ENCODE measurements at places on chromosomes 1 and 21.

GRCh38 chr21:15804247-15805005, 74.6 kb downstream of the USP25 start:
- DNase-seq: no peak

GRCh38 chr1:241825581-241825980, 22.4 kb upstream of the EXO1 start:
- no peak for DNase-seq

DNA sequence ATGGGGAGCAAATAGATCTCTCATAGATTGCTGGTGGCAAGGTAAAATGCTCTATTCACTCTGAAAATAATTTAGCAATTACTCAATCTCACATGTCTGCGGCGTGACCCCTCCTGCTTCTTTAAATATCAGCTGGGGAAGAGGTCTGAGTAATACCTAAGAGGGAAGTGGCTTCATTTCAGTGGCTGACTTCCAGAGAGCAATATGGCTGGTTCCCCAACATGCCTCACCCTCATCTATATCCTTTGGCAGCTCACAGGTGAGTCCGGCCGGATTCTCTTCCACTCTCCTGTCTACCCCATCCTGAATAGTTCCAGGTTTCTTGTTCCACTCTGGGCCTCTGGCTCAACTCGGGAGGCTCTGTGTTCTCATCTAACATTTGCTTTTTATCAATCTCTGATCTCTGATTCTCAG, at the start of gene SLAMF7:
TSS of gene SLAMF7 (plus strand) at position 150 of the 414 bp plus-strand sequence. CDS start at position 205, 55 bp downstream.
- DNase-seq: peak; percentile 83

DNA sequence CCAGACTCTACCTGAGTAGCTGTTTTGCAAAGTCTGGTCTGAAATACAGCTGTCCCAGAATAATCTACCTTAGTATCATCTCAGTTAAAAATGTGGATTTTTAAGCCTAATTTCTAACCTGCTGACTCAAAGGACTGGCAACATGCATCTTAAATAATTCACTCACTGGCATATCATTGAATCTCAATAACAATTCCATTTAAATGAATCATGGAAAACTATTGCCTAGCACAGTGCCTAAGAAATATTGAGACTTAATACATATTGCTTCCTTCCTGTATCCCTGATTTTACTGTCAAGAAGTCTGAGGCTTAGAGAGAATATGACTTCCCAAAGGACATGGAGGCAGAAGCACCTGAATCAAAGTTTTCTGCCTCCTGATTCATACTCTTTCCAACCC, 3.1 kb downstream of the CCDC190 start:
- DNase-seq: no peak

DNA sequence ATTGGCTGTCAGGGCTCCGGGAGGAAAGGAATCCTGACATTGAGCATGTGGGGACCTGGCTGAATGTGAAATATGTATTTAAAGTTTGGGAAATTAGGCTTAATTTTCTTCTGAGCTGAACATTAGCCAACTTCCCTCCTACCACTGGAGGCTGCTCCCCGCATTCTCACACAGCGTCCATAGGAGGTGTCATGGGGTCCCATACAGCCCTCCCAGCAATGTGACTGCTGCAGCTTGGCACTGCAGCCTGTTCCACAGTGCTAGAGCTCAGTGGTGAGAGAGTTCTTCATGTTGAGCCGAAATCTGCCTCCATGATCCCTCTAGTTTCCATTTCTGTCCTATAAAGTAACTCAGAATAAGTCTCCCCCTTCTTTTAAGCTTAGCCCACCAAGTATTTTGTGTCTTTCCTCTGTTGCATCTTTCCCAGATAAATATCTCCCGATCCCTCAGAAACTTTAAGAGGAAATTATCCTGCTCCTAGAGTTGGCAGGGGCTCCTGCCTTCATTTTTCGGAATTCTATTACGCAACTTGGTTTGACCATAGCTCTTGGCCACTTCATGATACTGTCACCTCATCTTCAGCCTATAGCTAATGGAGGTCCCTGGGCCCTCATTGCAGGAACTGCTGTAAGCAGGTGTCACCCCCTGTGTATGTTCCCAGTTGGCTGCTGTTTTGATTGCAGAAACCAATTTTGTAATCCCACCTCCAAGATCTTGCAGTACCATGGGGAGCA, 2.0 kb downstream of the FCRL6 start:
- no peak for DNase-seq

DNA sequence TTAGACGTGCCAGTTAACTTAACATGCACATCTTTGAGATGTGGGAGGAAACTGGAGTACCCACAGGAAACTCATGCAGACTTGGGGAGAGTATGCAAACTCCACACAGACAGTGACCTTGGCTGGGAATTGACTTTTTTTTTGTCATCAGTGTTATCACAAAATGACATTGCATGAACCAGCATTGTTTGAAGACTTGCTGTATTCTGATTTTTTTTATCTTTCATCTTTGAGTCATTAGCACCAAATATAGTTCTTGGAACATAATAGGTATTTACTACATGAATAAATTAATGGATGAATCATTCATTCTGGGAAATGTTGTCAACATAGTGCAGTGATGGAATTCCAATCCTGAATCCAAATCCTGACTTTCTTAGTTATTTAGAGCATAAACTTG, 77.0 kb downstream of the ATF6 start:
- DNase-seq: no peak

DNA sequence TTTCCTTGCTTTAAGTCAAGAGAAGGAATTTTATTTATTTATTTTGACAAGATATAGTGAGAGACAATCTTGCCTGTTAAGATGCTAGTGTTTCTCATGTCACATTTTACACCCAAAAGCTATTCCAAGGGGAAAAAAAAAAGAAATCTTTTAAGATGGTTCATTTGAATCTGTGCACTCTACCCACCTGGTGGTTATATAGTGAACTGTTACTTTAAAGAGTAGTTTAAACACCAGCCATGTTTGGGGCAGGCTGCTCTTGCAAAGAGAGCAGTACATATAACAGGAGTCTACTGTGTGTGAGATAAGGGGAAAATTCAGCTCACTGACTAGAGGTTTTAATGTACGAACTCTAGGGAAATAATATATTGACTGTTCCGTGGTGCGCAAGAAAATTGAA, 3.3 kb upstream of the ELAVL4 start:
- DNase-seq: no peak

DNA sequence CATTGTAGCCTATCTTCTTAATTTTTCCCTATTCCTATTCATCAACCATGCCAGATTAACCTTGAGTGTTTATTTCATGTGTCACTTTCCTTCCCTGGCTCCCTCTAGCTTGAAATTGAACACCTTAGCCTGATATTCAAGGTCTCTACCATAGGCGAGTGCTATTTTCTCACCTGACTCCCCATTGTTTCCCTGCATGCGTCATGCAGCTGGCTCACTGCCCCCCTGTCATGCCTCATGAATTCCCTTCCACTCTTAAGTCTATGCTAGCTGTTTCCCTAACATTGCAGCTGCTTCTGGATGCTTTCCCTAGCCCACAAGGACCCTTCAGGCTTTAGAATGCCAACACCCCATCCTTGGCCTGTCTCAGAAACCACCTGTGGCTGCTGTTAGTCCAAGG, 56.7 kb upstream of the CD1D start:
- no peak for DNase-seq

GRCh38 chr21:44677881-44678280, 4.1 kb downstream of the KRTAP12-1 start:
- no peak for DNase-seq

DNA sequence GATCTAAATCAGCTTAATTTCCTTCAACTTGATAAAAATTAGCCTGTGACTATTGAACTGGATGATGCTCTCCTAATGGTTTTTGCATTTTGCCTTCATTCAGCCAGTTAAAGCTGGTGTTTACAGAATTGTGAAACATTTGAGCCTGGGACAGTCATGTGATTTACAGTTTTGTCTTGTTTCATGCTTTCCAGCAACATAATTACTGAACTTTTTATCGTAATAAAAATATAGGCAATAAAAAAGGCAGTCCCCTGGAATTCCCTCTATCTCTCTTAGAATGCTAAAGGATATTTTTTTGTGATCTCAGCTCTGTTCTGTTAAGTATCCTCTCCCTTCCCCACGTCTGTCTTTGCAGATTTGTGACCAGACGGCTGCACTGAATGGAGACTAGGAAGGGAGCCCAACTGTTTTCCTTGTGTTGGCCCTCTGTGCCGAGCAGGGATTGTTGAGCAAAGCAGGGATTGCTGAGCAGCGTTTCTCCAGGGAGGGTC, 70.3 kb upstream of the RGL1 start:
- DNase-seq: no peak

DNA sequence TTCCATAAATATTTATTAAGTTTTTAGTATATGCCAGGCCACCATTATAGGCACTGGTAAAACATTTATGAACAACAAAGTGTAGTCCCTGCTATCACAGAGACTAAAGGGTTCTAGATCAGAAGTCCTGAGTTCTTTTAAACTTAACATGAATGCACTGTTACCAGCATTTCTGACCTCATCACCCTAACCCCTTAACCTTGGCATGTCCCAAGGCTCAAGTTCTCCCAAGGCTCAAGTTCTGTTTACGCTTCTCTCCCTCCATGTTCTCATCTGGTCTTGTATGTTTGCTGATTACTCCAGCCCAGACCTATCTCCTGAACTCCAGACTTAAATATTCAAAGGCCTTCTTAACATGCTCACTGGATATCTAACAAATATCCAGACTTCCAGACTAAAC, 54.5 kb downstream of the UBE2T start:
- DNase-seq: no peak

- no peak for DNase-seq
Measured at GRCh38 chr21:36767096-36767495, 68.2 kb downstream of the SIM2 start.

- peak; percentile 75 for DNase-seq
Measured at GRCh38 chr1:186183219-186183618, 191.8 kb downstream of the TPR start.

DNA sequence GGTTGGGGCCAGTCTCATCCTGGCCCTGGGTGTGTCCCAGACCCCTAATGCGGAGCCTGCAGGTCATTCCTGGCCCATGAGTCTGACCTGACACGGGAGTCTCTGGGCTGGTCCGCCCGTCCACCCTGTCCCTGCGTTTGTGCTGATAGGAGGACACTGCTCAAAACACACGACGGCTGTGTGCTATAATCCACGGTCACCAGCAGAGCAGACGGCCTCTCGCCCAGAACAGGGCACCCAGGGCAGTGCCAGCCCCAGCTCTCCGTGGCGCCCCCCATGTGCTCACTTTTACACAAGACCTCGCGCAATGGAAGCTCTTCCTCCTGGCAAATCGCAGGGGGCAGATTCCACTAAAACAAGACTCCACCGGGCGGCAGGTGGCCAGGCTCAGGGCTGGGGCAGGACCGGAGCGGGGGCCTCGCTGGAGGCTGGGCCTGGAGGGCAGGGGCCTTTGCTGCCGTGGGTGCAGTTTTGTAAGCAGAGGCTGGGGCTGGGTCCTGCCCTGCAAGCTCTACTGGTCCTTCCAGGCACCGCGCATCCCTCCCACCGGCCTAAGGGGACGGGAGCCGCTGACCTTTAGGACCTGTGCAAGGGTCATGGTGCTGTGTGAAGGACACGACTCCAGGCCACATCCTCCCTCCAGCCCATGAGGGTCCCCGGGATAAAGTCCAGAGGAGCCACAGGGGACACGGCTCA, 10.6 kb upstream of the SLC19A1 start:
- DNase-seq: no peak

DNA sequence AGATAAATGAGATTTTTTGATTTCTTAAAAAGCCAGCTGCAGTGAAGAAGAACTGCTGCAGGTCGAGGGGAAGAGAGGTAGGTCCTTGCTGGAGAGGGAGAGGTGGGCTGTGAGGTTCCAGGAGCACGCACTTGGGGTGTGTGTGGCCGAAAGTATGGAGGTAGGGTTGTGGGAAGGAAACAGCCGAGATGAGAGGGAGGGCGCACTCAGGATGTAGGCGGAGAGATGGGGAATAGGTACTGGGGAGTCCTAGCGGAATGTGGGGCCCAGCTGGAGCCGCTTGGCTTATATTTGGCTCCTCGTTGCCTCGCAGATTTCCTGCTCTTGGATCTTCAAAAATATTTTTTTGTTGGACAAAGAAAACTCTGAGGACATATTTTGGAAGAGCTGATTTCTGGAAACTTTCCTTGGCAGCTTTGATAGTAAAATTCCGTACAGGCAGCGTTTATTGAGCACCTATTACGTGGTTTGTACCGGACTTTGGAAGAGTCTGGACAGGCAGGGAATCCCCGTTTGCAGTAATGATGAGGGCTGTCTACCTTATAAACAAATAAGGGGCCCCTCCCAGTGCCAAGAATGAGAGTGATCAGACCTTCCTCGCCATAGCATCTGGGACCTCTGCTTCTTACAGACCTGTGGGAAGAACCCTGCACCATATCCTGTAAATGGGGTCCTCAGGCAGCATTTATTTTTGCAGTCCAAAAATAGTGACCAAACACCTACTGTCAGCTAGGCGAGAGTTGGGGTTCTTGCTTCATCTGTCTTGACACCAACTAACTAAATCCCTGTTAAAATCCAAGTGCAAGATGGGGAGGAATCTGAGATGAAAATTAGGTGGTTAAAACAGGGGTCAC, 1.5 kb downstream of the LRRC8D start:
- DNase-seq: no peak

DNA sequence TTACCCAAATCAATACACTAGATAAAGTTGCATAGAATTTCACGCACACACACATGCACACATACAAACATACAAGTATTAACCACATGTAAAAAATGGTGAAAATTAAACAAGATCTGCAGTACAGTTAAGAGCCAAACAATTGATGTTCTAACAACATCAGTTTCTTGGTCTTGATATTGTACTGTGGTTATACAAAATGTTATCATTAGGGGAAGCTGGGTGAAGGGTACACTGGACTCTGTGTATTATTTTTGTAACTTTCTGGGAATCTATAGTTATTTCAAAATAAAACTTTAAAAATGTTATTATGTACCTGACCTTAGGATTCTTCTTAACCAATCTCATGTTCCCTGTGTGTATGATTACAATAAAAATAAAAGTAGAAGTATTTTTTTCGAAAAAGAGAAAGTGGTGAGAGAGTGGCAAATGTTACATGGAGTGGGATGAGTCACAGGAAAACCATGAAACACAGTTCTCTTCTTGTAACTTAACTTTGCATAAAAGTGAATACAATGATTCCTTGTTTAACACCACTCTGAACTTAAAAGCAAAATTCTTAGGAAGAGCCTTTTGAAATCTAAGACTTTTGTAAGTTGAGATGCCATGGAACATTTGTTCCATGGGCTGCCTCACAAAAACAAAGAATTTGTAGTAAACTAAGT, 101.6 kb upstream of the RUNX1 start:
- peak; percentile 21 for DNase-seq

DNA sequence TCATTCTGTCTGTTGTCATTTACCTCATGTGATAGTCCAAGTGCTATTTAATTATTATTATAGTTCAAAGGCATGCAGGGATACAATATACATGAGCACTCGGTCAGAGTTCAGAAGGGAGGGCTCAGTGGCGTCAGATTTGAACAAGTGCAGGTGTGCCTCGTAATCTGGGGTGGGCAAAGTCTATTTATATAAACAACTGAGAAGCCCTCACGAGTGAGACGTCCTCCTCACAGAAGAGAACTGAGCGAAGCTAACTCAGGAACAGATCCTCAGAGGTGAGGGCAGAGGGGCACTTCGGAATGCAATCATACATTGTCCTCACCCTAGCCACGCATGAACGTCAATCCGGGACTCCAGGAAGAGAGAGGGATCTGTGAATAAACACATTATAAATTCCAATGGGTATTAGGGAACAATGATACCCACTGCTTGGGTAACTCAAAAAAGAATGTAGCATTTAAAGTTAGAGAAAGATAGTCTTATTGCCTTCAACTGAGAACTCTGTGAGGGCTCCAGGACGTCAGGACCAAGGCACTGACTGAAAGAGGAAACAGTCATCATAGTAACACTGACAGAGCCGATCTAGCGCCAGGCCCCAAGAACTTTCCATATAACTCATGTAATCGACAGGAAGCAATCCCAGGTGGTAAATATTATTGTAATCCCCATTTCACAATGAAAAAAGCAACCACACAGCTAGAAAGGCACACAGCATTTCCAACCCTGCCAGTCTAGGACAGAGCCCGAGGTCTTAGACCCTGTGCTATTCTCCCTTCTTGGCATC, 127.1 kb upstream of the B3GALT2 start:
- DNase-seq: no peak
